Activated CD8-positive, alpha-beta memory T cell treated with anti-CD3 and anti-CD28 coated beads for 1 hour (primary cell): ENCODE measurements at places on chromosomes 6 and 20.

DNA sequence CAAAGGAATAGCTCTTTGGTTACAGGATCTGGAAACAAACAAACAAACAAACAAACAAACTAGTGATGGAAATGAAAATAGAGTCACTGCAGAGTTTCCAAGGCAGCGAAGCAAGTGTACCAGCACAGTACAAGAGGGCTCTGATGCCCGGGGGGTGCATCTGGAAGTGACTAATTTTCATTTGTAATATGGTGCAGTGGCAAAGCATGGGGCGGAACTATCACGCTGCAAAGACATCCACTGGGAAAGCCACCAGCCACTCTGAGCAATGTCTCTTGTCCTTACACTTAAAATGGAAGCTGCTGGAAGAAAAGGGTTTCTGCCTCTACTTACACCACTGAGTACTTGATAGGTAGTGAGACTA is 44.4 kb upstream of the NEDD9 start:
- DNase-seq: no peak

DNA sequence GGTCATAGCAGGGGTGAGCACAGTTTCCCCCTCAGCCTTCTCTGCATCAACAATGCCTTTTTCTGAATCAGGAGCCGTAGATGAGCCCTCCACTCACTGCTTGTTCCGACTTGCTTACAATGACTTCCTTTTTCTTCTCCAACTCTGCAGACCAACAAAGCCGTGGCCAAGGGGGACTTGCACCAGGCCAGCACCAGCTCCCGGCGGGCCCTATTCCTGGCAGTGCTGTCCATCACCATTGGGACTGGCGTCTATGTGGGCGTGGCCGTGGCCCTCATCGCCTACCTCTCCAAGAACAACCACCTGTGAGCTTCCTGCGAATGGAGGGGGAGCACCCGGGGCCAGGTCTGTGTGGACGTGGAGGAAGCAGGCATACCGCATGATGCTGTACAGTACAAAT is 195.8 kb downstream of the SYNDIG1 start:
- DNase-seq: no peak

- no peak for DNase-seq
These were observed 131.2 kb upstream of the CDH4 start for GRCh38 chr20:61120595-61121515.

GRCh38 chr6:160765412-160765811 is 63.4 kb downstream of the PLG start:
- DNase-seq: no peak

GRCh38 chr6:3226481-3227362 is 731 bp downstream of the TUBB2B start:
- DNase-seq: no peak
